Osteocyte (in vitro differentiated cells): ENCODE measurements at places on chromosomes 2 and 18. TPM values are rescaled to one million over a fixed set of nuclear protein-coding genes. Genes with fewer than 3 reads are reported as not detected.
A peak's percentile ranks its signal among the peaks of the same experiment; 100 is the strongest.

LBX2 gene
- total RNA-seq = 1.0 and 1.1 TPM in 2 replicates

GRCh38 chr2:204127238-204127637, 190.7 kb downstream of the ICOS start:
- H3K4me1 ChIP-seq = no peaks in the 10 kb centered on the region
- DNase-seq = no peak
- H3K27me3 ChIP-seq = peaks cover 67% of the 10 kb centered on the region
- H3K27ac ChIP-seq = no peak overlapping the region
- H3K36me3 ChIP-seq = no peaks in the 10 kb centered on the region

SERPINB13 gene
- not detected in 2 replicates for total RNA-seq

SP140L gene
- total RNA-seq = 24.2 and 25.9 TPM in 2 replicates

DNA sequence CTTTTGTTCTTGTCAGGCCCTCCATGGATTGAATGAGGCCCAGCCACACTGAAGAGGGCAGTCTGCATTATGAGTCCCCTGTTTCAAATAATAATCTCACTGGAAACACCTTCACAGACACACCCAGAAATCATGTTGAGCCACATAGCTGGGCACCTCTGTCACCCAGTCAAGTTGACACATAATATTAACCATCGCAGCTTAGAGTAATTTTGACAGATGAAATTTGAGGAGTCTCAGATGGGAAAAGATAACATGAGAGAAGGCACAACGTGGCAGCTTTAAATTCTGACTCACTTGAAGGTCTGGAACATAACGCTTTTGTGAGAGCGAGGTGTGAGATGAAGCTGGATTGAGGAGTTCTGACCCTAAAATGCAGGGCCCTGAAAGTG, 70.9 kb upstream of the TMEM87B start:
- no peaks in the 10 kb centered on the region for H3K36me3 ChIP-seq
- peaks cover 15% of the 10 kb centered on the region for H3K4me1 ChIP-seq
- no peak overlapping the region for H3K4me3 ChIP-seq
- no peak for DNase-seq
- no peak overlapping the region for H3K27ac ChIP-seq

GRCh38 chr18:14026199-14026598, 106.0 kb downstream of the ZNF519 start:
- no peak overlapping the region for H3K4me3 ChIP-seq
- H3K27me3 ChIP-seq = no peaks in the 10 kb centered on the region
- H3K4me1 ChIP-seq = no peaks in the 10 kb centered on the region
- DNase-seq = no peak

GRCh38 chr2:237177052-237177451, 91.4 kb downstream of the COPS8 start:
- no peak overlapping the region for H3K4me3 ChIP-seq
- DNase-seq = no peak
- peaks cover 54% of the 10 kb centered on the region for H3K4me1 ChIP-seq
- no peaks in the 10 kb centered on the region for H3K27me3 ChIP-seq
- peak overlapping the region; percentile 84 for H3K27ac ChIP-seq

CSRNP3 gene
- total RNA-seq = 1.5 and 1.9 TPM in 2 replicates

GRCh38 chr2:20430035-20430434, 16.8 kb upstream of the RHOB start:
- peaks cover 11% of the 10 kb centered on the region for H3K4me1 ChIP-seq
- H3K4me3 ChIP-seq = no peak overlapping the region
- no peak overlapping the region for H3K27ac ChIP-seq
- no peaks in the 10 kb centered on the region for H3K36me3 ChIP-seq
- DNase-seq = no peak
- peaks cover 2% of the 10 kb centered on the region for H3K27me3 ChIP-seq

GRCh38 chr2:10634495-10634894, 55.3 kb downstream of the NOL10 start:
- no peaks in the 10 kb centered on the region for H3K27me3 ChIP-seq
- DNase-seq = no peak
- H3K36me3 ChIP-seq = peaks cover 23% of the 10 kb centered on the region
- no peaks in the 10 kb centered on the region for H3K4me1 ChIP-seq
- no peak overlapping the region for H3K27ac ChIP-seq
- no peak overlapping the region for H3K4me3 ChIP-seq

- H3K27ac ChIP-seq = no peak overlapping the region
- H3K27me3 ChIP-seq = no peaks in the 10 kb centered on the region
- no peaks in the 10 kb centered on the region for H3K4me1 ChIP-seq
- DNase-seq = no peak
Observed at GRCh38 chr18:13892098-13892497, 23.2 kb downstream of the MC2R start.

- H3K27ac ChIP-seq = no peak overlapping the region
- no peaks in the 10 kb centered on the region for H3K36me3 ChIP-seq
- no peak overlapping the region for H3K4me3 ChIP-seq
- H3K27me3 ChIP-seq = peaks cover 16% of the 10 kb centered on the region
Observed at GRCh38 chr18:79384151-79384807, 11.5 kb upstream of the NFATC1 start.

TTC21B gene
- total RNA-seq = 22.2 and 25.1 TPM in 2 replicates

KCNE4 gene
- 3.5 and 3.7 TPM in 2 replicates for total RNA-seq

CHRNG gene
- total RNA-seq = not detected in 2 replicates

GRCh38 chr2:37005118-37005868, 39.0 kb upstream of the STRN start:
- no peaks in the 10 kb centered on the region for H3K27me3 ChIP-seq
- H3K36me3 ChIP-seq = peaks cover 38% of the 10 kb centered on the region
- no peak overlapping the region for H3K4me3 ChIP-seq
- H3K27ac ChIP-seq = no peak overlapping the region

ZAP70 gene
- 0.44 and 1.1 TPM in 2 replicates for total RNA-seq
